ENCODE measurements at places on chromosomes 16 and 17. TPM values are rescaled to one million over a fixed set of nuclear protein-coding genes. Genes with fewer than 3 reads are reported as not detected.

GRCh38 chr17:69857412-69857835 is 217.6 kb upstream of the KCNJ16 start:
- no peak overlapping the region for H3K4me3 ChIP-seq
- H3K4me1 ChIP-seq = no peaks in the 10 kb centered on the region
- no peaks in the 10 kb centered on the region for H3K36me3 ChIP-seq
- no peaks in the 10 kb centered on the region for H3K27me3 ChIP-seq
- no peak overlapping the region for H3K27ac ChIP-seq

GRCh38 chr16:78915811-78916345 is 684.7 kb downstream of the MAF start:
- no peak for DNase-seq
- H3K4me3 ChIP-seq = no peak overlapping the region
- no peaks in the 10 kb centered on the region for H3K27me3 ChIP-seq
- H3K36me3 ChIP-seq = peaks cover 3% of the 10 kb centered on the region
- H3K27ac ChIP-seq = no peak overlapping the region

- no peaks in the 10 kb centered on the region for H3K36me3 ChIP-seq
- DNase-seq = no peak
- no peak overlapping the region for H3K4me3 ChIP-seq
- H3K27me3 ChIP-seq = peaks cover 10% of the 10 kb centered on the region
- H3K4me1 ChIP-seq = no peaks in the 10 kb centered on the region
Observed at GRCh38 chr17:68612923-68613292, 11.7 kb upstream of the FAM20A start.

DNA sequence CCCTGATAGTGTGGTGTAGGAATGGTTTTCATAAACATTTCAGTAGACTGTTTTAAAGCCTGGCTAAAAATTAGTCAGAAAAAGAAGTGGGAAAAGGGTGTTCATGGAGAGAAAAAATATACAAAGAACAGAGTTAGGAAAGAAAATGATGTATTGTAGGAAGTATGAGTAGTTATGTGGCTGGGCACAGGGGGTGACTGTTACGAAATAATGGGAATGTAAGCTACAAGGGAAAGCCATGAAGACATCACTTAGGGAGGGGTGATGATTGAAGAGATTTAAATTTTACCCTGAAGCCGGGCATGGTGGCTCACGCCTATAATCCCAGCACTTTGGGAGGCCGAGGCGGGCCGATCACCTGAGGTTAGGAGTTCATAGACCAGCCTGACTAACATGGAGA is 55.3 kb downstream of the NUP88 start:
- H3K27me3 ChIP-seq = no peaks in the 10 kb centered on the region
- no peak overlapping the region for H3K27ac ChIP-seq

DNA sequence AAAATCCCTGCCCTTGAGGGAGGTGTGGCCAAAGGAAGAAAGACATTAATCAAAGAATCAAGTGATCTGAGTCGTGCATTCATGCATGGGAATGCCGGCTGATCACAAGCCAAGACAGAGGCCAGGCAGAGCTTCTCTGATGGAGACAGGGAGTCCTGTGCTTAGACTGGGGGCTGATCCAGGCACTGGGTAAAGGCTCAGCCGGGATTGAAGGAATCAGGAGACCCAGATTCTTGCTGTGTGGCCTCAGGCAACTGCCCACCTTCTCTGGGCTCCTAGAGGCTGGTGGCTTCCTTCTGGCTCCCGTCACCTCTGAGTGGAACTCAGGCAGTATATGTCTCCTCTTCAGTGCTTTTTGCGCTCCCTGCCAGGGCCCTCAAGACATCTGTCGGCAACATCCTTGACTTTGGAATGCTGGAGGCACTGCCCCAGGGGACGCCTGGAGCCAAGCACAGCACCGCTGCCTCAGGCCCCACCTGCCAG is 17.7 kb downstream of the RAI1 start:
- H3K4me3 ChIP-seq = no peak overlapping the region
- no peak overlapping the region for H3K27ac ChIP-seq
- DNase-seq = no peak
- no peaks in the 10 kb centered on the region for H3K36me3 ChIP-seq
- H3K27me3 ChIP-seq = no peaks in the 10 kb centered on the region

Gene LPO
- total RNA-seq = not detected

Gene KRT25
- total RNA-seq = not detected
